Aorta (tissue), 5 donors: ENCODE measurements at places on chromosomes 2 and 18. TPM values are rescaled to one million over a fixed set of nuclear protein-coding genes. Genes with fewer than 3 reads are reported as not detected.
A peak's percentile ranks its signal among the peaks of the same experiment; 100 is the strongest.

KRTCAP3 gene
- 1.8 TPM for total RNA-seq

DNA sequence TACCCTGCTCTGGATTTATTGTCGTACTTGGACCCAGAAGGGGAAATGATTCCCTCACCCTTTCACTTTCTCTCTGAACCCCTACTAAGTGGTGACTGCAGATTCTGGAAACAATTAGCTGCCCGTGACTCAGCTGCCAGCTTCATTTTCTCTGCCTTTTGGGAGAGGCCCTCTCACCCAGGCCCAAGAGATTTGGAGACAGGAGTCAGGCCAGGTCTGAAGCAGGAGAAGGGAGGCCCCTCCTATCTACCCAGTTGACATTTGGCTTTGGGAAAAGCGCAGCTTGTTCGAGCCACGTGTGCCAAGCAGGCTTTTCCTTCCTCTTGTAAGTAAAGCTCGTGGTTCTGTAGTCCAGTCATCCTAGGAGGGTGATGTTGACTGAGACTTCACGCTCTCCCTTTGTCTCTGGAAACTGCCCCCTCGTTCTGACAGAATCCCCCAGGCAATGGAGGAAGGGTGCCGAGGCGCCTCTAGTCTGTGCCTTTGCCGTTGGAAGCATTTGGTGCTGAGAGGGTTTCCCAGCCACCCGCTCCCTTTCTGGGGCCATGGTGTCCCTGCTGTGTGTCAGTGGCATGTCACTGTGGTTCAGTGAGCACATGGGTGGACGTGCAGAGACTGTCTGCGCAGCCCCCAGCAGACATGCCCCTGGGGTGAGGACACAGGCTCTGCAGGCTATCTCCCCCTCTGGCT is 8.6 kb downstream of the OXER1 start:
- no peaks in the 10 kb centered on the region for H3K4me1 ChIP-seq
- no peak overlapping the region for H3K27ac ChIP-seq
- peak; percentile 66 for DNase-seq
- no peaks in the 10 kb centered on the region for H3K36me3 ChIP-seq

DNA sequence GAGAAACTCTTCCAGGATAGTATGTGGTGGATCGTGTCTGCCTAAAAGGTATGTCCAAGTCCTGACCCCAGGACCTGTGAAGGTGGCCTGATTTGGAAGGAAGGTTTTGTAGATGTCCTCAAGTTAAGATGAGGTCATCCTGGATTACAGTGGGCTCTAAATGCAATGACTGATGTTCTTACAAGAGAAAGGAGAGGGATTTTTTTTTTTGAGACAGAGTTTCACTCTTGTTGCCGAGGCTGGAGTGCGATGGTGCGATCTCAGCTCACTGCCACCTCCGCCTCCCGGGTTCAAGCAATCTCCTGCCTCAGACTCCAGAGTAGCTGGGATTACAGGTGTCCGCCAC is 19.9 kb downstream of the MBP start:
- H3K4me1 ChIP-seq = no peaks in the 10 kb centered on the region
- H3K27me3 ChIP-seq = no peaks in the 10 kb centered on the region
- no peak overlapping the region for H3K27ac ChIP-seq
- DNase-seq = no peak

GRCh38 chr2:96198921-96199320 is 9.7 kb downstream of the STARD7 start:
- H3K4me1 ChIP-seq = no peaks in the 10 kb centered on the region
- H3K27me3 ChIP-seq = no peaks in the 10 kb centered on the region
- no peak overlapping the region for H3K4me3 ChIP-seq
- no peak overlapping the region for H3K27ac ChIP-seq

GRCh38 chr2:112910219-112910618 is 746 bp upstream of the IL37 start:
- no peak overlapping the region for H3K27ac ChIP-seq
- no peak for DNase-seq
- H3K36me3 ChIP-seq = no peaks in the 10 kb centered on the region
- no peaks in the 10 kb centered on the region for H3K27me3 ChIP-seq
- no peak overlapping the region for H3K4me3 ChIP-seq

CFC1 gene
- not detected for total RNA-seq

- no peak overlapping the region for H3K4me3 ChIP-seq
- no peaks in the 10 kb centered on the region for H3K27me3 ChIP-seq
- no peak for DNase-seq
- H3K4me1 ChIP-seq = peaks cover 7% of the 10 kb centered on the region
- H3K27ac ChIP-seq = no peak overlapping the region
Measured at GRCh38 chr2:134193006-134193405, 60.9 kb upstream of the MGAT5 start.

DNA sequence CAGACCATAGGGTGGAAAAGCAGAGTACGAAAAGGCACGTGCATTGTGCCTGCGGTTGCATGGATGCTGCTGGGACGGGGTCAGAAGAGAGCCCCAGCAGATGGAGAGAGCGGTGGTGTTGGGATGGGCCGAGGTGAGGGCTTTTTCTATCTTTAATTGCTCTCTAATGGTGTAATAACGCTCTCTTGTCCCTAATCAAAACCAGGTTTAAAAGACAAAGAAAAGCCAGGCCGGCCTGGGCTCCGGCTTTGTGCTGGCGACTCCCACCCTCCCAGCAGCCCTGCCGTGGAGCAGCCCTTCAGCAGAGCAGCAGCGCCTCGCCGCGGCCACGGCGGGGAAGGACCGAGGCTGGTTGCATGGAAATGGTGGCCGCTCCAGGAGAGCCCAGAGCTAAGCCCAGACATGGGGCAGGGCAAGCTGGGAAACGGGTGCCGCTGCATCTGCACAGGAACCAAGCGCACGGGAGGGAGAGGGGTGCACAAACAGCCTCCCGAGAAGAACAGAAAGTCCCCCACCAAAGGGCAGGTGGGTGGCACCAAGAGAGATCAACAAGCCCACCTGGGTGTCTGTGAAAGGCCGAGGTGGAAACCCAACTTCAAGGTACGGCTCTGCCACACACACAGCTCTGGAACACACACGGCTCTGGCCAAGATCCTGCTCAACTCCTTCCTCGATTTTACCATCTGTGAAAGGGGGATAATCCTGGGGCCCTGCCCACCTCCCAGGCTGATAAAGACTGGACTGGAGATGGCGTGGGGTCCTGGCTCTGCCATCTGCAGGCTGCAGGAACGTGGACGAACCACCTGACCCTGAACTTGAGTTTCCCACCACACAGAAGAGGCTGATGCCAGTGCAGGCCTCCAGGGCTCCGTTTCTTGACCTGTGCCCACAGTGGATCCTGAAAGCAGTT is 15.0 kb downstream of the HS1BP3 start:
- DNase-seq = peak; percentile 96
- no peaks in the 10 kb centered on the region for H3K27me3 ChIP-seq
- H3K27ac ChIP-seq = peak overlapping the region; percentile 91
- no peak overlapping the region for H3K4me3 ChIP-seq
- H3K36me3 ChIP-seq = no peaks in the 10 kb centered on the region

- no peaks in the 10 kb centered on the region for H3K4me1 ChIP-seq
- H3K27ac ChIP-seq = no peak overlapping the region
- no peak overlapping the region for H3K4me3 ChIP-seq
- DNase-seq = peak; percentile 62
Measured at GRCh38 chr2:152611458-152612231, 105.6 kb downstream of the PRPF40A start.
